ENCODE measurements at places on chromosomes 4 and X.

DNA sequence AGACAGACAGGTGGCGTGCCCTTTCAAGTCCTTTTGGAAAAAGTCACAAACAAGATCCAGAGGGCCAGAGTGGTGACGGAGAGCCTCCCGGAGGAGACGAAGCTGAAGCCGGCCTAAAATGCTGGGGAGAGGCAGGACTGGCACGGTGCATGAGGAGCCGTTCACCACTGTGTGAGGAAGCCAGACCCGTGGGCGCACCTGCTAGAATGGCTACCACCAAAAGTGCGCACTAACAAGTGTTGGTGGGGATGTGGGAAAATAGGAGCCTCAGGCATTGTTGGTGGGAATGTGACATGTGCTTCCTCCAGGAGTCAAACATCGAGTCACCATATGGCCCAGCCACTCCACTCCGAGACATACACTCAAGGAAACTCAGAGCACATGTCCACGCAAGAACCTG, 67.4 kb upstream of the HELT start:
- DNase-seq, result no peak

GRCh38 chr4:42148425-42148824, 4.0 kb downstream of the BEND4 start:
- DNase-seq, result no peak

- no peak for DNase-seq
Measured at GRCh38 chrX:154357205-154357604, 17.2 kb downstream of the FLNA start.

- DNase-seq, result peak; percentile 55
Measured at GRCh38 chr4:87007528-87008446, 73.0 kb downstream of the AFF1 start.

GRCh38 chrX:1727531-1728027, 112.7 kb downstream of the ASMT start:
- DNase-seq, result peak; percentile 66
